ENCODE measurements at places on chromosomes 5 and 9.

GRCh38 chr9:110641293-110641692 lies 27.3 kb upstream of the MUSK start:
- DNase-seq, result no peak

GRCh38 chr9:100587375-100587774 lies 9.5 kb downstream of the CAVIN4 start:
- DNase-seq, result no peak

DNA sequence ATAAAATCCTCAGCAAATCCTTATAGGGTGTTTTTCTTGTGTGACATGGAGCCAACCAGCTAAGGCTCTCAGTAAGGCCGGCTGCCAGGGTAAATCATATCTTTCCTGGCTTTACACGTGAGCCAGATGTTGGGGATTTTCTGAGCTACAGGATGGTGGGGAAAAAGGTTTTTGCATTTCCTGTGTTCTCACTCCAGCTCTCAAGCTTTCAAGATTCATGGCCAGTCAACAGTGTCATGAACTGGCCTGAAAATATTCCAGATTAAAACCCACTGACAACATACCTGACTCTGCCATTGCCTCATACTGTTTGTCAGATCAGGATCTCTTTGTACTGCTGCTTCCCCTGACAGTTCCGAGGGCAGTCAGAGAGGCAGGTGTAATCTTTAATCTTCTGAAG lies 306.9 kb downstream of the GLIS3 start:
- no peak for DNase-seq

- DNase-seq, result peak; percentile 63
Observed at GRCh38 chr9:120877276-120878034, 467 bp upstream of the PHF19 start.

DNA sequence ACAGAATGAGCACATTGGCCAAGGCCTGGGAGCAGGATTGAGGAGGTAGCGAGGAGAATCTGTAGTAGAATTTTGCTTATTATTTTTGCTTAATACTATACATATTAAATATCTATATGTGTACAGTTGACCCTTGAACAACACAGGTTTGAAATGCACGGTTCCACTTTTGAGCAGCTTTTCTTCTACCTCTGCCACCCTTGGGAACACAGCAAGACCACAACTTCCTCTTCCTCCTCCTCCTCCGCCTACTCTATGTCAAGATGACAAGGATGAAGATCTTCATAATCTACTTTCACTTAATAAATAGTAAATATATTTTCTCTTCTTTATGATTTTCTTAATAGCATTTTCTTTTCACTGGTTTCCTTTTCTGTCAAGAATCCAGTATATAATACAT lies 541.4 kb downstream of the KCTD16 start:
- no peak for DNase-seq

DNA sequence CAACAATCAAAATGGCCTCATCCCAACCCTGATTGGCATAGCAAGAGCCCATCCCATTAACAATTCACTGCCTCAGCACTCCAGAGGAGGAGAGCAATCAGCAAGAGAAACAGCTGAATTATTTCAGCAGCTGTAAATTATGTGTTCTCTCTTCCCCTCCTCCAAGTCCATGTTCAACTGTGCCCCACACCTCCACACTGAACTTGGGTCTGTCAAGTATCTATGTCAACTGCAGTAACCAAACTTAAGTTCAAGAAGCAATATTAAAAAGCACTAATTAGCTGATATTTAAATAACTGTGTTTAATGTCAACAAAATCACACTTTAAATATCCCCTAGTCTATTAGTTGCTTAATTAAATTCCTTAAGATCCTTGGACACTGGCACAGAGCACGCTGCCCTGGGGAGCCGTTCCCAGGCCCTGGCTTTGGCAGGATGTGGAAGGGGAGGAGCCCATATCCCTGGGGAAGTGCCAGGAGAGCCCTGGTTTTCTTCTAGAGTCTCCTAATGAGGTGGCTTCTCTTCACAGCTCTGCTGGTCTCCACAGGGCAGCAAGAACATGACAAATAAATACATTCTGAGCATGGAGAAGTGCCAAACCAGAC lies 50.6 kb downstream of the SIL1 start:
- peak; percentile 57 for DNase-seq

GRCh38 chr9:4305065-4305985 lies 5.5 kb upstream of the GLIS3 start:
- no peak for DNase-seq

GRCh38 chr5:112205846-112206245 lies 213.2 kb downstream of the EPB41L4A start:
- DNase-seq, result no peak

DNA sequence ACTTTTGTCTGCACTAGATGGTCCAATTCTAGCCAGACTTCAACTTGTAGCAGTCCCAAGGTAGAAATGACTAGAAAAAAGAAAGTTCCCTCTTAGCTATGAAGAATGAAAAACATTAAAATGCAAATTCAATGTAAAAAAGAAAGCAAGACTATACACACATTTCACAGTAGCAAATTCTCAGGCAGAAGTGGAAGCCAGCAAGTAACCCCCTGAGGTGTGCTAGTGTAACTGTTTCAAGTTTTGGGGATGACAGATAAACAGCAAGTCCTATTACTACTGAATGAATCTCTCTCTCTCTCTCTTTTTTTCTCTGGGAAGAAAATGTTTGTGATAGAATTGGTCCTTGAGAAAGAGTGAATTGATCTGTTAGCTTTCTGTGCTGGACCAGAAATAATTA lies 185.6 kb downstream of the EFNA5 start:
- no peak for DNase-seq

GRCh38 chr9:71683598-71684235 lies 84.6 kb downstream of the CEMIP2 start:
- no peak for DNase-seq

DNA sequence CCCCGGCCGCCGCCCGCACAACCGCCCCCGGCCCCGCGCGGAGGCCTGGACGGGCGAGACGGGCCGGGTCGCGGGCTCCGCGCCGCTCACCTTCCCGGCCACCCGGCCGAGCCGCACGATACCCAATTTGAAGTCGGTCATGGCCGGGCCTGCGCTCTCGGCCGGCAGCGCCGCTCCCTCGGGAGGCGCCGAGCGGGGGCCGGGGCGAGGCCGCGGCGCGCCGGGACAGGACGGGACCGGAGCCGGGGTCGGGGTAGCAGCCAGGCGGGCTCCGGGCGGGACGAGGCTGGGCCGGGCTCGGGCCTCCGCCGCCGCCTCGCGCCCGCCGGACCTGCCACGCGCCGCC lies 216 bp downstream of the ZMYND19 start:
- DNase-seq, result no peak

- DNase-seq, result no peak
Observed at GRCh38 chr5:42436051-42436450, 12.8 kb downstream of the GHR start.

GRCh38 chr5:137921931-137922330 lies 32.7 kb downstream of the PKD2L2 start:
- no peak for DNase-seq

GRCh38 chr9:121770415-121771273 lies 119.2 kb downstream of the DAB2IP start:
- peak; percentile 2 for DNase-seq

DNA sequence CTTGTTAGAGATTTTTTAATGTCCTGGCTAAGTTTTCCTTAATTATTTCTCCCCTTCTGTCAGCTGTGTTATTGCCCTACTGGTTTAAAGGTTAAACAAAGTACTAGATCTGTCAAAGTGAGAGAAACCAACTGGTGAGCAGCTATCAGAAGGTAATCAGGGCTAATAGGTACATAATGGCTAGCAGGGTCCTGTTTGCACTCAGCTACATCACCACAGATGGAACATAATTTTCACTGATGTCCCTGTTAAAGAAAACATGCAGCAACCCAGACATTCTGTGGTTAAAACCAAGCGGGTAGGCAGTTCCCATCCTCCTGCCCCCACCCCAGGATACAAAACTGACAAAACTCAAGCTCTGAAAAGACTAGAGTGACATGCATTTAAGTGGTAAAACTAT lies 473.9 kb downstream of the NR2F1-AS1 start:
- no peak for DNase-seq

DNA sequence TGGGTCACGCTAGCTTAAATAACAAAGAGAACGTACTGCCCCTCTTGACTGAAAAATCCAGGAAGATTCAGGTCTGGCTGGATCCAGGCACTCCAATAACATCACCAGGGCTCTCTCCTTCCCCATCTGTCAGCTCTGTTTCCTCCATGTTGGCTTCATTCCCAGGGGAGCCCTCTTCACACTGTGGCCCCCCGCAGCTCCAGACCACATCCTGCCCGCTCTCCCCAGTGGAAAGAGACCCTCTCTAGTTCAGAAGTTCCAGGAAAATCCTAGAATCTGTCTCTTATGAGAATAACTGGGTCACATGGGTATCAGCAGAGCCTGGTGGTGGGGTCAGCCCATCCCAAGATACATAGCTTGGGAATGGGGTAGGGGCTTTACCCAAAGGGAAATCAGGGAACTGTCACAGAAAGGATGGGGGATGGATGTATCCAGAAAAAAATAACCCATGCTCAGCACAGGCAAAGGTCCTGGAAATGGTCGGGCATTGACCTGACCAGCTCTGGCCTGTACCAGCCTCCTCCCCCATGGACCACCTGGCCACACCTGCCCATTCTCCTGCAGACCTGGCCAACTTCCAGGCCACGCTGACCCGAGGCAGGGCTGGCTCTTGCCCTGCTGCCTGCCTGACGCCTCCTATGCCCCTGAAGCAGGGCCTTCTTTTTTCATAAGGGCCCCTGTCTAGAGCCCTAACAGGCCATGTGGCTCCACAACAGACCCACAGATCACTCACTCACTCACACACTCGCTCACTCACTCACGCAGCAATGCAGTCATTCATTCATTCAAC lies 65.9 kb downstream of the COL23A1 start:
- no peak for DNase-seq

- no peak for DNase-seq
Observed at GRCh38 chr5:116942622-116943021, 368.0 kb upstream of the SEMA6A start.

- no peak for DNase-seq
Observed at GRCh38 chr9:135857371-135857786, 50.0 kb downstream of the CAMSAP1 start.

GRCh38 chr5:36607838-36608783 lies 1.7 kb downstream of the SLC1A3 start:
- DNase-seq, result no peak

DNA sequence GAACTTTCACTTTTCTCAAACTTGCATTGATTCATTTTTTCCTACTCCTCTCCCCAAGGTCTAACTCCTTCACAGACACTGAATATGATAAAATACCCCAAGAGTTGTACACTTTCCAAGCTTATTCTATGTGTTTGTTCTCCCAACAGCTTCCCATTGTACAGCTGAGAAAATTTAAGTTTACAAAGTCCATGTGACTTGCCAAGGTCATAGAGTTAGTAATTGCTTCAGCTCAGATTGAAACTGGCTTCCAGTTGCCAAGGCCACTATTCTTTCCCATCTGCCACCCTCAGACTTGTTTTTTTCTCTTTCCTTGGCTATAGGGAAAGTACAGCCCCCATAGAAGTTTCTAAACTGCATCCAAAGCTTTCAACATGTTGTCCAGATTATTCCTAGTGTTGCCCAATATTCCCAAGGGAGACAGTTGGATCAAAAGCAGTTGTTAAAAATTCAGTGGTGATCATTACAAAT lies 34.8 kb downstream of the TNFSF8 start:
- no peak for DNase-seq

- DNase-seq, result no peak
Observed at GRCh38 chr9:112819635-112820496, 69.3 kb downstream of the SNX30 start.

GRCh38 chr5:54795777-54796176 lies 189.6 kb downstream of the ESM1 start:
- DNase-seq, result no peak

DNA sequence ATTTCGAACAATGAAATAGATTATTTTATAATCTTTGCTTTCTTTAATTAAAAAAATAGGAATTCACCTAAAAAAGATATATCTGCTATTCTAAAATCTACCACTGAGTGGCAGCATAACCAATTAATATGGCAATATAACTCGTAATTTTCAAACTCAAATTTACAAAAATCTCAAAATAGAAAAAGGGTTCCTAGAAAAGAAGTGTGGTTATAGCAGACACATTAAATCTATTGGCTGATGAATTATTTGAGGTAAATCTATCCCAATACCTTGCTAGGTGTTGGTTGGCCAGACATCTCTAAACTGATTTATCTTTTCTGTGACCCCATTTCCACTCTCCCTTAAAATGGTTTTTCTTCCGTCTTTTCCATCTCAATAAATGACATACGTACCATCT lies 30.2 kb upstream of the NRG2 start:
- no peak for DNase-seq

DNA sequence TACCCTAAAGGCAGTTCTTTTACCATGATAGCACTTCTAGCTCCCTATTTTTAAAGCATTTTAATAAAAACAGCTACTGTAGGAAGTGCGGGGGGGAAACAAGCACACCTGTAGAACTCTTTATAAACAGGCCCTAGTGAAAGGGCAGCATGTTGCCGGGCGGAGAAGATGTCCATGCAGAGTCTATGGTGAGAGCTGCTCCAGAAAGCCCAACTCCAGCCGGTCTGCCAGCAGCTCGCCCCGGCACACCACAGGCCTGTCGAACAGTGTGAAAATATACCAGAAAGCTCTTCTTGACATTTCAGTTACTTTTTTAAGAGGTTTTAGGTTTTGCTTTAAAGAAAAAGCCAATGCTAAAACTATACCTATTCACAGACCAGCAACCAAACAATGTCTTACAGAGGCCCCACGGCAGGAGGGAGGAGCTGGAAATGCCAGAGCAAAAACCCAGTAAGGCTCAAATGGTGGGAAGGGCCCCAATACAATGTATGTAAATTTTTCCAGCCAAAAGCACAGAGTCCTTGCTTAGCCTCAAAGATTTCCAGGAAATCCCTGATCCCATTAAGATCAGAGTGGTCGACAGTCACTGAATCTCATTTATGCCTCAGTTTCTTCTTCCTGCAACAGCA lies 121.2 kb downstream of the SAXO1 start:
- DNase-seq, result no peak

DNA sequence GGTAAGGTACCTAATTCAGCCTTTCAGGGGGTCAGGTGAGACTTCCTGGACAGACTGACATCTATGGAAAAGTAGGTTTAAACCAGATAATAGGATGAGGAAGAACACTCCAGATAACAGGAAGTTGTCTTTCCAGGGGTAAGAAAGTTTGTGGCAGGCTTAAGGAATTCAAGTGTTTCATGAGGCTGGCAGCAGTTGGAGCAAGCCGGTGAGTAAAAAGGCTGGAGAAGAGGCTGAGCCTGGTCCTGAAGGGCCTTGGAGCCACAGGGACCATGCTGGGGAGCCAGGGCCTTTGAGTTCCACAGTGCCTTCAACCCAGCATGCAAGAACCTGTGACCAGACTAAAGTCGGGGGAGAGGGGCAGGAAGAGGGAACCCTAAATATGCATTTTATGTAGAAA lies 353.4 kb downstream of the SPOCK1 start:
- DNase-seq, result no peak

DNA sequence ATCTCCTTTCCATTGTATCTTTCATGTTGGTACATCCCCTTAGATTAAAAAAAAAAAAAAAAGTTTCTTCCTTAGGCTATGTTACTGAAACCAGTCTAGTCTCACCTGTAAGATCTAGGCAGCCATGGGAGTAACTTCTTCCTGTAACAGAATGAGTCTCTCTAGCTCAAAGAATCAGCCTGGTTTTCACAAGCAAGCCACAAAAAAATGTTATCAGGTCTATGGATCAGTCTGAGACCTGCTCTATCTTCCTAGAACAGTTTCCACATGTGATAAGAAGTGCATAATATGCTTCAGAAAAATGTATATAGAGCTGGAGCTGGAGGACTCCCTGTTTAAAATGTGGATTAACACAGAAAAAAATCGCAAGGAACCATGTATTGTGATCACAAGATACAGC lies 53.8 kb downstream of the ARRDC3 start:
- no peak for DNase-seq

Measured in left colon (tissue), 2 donors.